ENCODE measurements at places on chromosomes 16 and 17.
A peak's percentile ranks its signal among the peaks of the same experiment; 100 is the strongest.

DNA sequence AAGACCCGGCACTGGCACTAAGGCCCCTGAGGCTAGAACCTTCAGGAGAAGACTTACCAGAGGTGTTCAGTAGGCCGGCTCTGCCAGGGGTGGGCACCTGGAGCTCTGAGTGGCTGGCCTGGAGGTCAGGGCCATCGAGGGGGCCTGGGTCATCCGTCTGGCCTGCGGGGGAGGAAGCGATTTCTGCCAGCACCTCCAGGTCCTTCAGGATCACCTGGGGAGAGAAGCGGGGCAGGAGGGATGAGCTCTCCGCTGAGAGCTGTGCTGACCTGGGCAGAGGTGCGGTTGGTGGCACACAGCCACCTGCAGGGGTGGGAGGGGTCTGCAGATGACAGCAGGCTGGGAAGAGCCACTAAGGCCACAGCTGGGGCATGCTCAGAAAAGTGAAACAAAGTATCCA is 56.6 kb downstream of the VAC14 start:
- DNase-seq, result peak; percentile 28

- peak; percentile 11 for DNase-seq
These were observed 121.9 kb downstream of the XYLT1 start for GRCh38 chr16:17348826-17349225.

GRCh38 chr17:3927628-3928340 is 11.5 kb upstream of the P2RX1 start:
- no peak for DNase-seq

GRCh38 chr17:41837761-41838538 is at the start of gene KLHL10:
Gene KLHL10 (plus strand): TSS chr17:41837825. CDS start chr17:41837933, 108 bp downstream.
- DNase-seq, result no peak

GRCh38 chr16:11417487-11417886 is 72.2 kb downstream of the RMI2 start:
- no peak for DNase-seq

DNA sequence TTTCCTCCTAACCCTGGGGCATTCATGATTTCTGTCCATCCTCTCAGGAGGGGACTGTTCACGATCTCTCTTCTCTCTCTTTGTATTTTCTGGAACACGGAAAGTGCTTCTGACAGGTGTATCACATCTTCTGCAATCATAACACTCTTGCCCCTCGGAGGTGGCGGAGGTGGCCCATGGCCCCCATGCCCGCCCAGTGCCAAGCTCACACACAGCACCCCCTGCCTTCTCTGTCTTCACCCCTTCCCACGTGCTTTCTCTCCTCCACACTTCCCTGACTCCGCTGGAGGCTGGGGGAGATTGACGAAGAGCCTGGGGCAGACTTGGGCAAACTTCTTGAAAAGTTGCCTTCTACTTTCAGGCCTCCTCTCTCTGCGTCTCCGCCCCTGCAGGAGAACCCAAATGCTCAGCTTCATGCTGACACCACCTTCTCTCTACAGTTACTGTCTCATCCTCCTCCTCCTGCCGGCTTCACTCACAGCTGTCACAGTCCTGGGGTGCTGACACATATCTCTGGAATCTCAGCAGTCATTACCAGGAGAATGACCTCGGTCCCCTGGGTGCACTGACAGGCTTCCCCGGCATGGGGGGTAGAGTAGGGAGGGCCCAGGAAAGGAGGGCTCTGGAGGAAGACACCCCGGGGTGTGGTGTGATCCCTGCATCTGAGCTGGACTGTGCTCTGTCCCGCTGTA is 127.1 kb downstream of the ENGASE start:
- DNase-seq, result no peak

- no peak for DNase-seq
These were observed 2.0 kb upstream of the TOP2A start for GRCh38 chr17:40419559-40420331.

DNA sequence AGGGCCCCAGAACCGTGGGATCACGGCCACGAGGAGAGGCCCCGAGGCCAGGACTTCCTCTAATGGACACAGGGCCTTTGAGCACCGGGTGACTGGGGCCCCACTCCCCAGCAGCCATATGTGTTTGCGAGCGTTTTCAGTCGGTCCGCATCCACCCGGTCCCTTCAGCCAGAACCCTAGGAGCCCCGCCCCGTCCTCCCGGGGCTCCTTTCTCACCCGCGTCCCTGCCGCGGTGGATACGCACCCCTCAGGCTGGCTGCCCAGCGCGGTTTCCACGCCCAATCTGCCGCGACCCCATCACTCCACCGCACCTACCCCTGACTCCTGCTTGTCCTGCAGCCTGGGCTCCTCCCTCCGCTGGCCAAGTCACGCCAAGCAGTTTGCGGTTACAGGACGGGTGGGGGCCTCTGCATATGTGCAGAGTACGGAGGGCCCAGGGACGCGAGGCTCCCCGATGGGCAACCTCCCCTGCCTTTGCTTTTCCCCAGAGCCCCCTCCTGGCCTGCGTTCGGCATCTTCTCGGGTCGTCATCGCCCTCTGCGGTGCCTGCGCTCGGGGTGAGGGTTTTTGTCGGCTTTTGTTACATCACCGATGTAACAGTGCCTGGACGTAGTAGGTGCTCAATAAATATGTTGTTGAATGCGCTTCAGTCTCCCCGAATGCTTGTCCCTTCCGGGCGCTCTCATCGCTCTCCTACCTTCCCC is 1.0 kb upstream of the TTYH2 start:
- DNase-seq, result peak; percentile 56

- no peak for DNase-seq
These were observed 516.2 kb downstream of the HAPSTR1 start for GRCh38 chr16:9607515-9608230.

DNA sequence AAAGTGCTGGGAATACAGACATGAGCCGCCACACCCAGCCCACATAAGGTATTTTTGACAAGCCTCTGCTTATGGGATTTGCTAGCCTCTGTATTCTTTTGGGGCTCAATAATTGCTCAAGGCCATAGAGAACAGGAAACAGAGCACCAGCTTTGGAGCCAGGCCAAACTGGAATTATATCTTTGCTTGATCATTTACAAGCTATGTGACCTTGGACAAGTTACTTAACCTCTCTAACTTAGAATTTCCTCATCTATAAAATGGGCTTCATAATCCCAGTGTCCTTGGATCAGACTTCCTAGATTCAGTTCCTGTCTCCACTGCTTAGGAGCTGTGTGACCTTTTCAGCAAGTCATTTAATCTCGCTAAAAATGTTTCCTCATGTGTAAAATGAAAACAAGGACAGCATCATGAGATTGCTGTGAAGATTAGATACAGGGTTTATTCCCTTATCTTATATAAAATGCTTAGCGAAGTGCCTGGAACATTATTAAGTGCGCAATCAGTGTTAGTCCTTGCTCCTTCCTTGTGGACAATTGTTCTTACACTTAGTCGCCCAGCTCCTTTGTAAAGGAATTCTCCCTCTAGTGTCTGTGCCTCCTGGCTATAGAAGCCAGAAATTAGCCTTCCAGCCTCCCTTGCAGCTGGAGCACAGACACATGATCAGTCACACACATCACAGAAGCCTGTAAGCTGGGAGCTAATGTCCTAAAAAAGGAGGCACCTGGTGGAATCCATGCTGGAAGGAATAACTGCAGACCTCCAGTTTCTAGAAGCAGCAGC is 16.6 kb downstream of the KRT9 start:
- no peak for DNase-seq

GRCh38 chr17:80584176-80584905 is 39.7 kb downstream of the RPTOR start:
- DNase-seq, result no peak
